ENCODE measurements at places on chromosomes 12 and 14. TPM values are rescaled to one million over a fixed set of nuclear protein-coding genes. Genes with fewer than 3 reads are reported as not detected.
A peak's percentile ranks its signal among the peaks of the same experiment; 100 is the strongest.

DNA sequence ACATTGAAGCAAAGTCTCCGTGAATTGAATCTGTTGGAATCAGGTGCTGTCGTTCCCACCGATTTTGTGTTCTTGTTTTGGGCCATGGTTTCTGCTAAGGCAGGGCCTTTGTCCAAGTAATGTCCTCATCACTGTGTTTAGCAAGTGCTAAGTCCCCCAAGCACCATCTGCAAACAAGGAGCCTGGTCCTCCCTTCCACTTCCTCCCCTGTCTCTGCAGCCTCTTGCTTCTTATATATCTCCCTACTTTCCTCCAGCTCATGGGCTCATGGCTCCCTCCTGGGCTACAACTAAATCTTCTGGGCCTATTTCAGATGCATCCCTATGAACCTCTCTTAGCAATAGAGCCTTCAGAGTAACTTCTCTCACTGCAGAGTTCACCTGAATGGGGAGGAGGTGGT lies 25.8 kb upstream of the CMKLR1 start:
- no peaks in the 10 kb centered on the region for H3K4me1 ChIP-seq
- no peaks in the 10 kb centered on the region for H3K36me3 ChIP-seq
- no peak overlapping the region for H3K27ac ChIP-seq

- peak overlapping the region; percentile 96 for H3K27ac ChIP-seq
- no peaks in the 10 kb centered on the region for H3K36me3 ChIP-seq
- H3K4me1 ChIP-seq = peaks cover 64% of the 10 kb centered on the region
- H3K4me3 ChIP-seq = peak overlapping the region; percentile 78
- H3K27me3 ChIP-seq = no peaks in the 10 kb centered on the region
Measured at GRCh38 chr12:56221232-56221756, 428 bp downstream of the RNF41 start.

The NACA gene
- 1,477 TPM for total RNA-seq

The ACVR1B gene
- total RNA-seq = 14.1 TPM

The ARF6 gene
- 41.5 TPM for total RNA-seq

GRCh38 chr12:98817742-98818141 lies 172.7 kb downstream of the APAF1 start:
- H3K4me1 ChIP-seq = peaks cover 6% of the 10 kb centered on the region
- no peaks in the 10 kb centered on the region for H3K27me3 ChIP-seq
- no peak for DNase-seq

GRCh38 chr12:15662303-15662980 lies 126.7 kb downstream of the EPS8 start:
- no peak overlapping the region for H3K27ac ChIP-seq
- no peaks in the 10 kb centered on the region for H3K27me3 ChIP-seq
- peaks cover 13% of the 10 kb centered on the region for H3K36me3 ChIP-seq
- H3K4me1 ChIP-seq = no peaks in the 10 kb centered on the region
- DNase-seq = no peak
- H3K4me3 ChIP-seq = no peak overlapping the region

- no peaks in the 10 kb centered on the region for H3K36me3 ChIP-seq
- H3K4me1 ChIP-seq = peaks cover 6% of the 10 kb centered on the region
- DNase-seq = no peak
- no peaks in the 10 kb centered on the region for H3K27me3 ChIP-seq
- no peak overlapping the region for H3K27ac ChIP-seq
Measured at GRCh38 chr12:47878293-47878917, 26.4 kb downstream of the VDR start.

The EAPP gene
- total RNA-seq = 32.4 TPM

DNA sequence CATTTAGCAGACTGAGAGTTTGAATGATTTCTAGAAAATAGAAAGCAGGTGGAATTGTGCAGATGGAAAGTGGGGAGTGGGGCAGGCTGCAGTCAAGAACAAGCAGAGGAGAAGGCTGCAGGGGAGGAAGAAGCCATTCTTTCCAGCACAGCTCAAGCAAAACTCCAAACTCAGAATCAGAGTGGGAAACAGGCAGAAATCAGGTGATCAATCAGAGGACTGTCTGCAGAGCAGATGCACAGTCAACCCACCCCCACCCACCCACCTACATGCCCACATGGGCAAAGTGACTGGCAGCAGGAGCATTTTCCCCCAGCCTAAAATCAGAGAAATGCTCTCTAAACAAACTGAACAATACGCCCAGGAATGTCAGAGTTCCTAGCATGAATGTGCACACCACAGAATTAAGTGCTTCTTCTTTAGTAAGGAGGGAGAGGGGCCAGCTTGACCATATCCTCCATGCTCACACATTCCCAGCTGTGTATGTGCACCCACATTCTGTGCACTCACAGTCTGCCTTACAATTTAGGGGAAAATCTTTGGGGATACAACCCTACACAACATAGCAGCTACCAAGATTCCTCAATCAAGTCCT lies 194.1 kb upstream of the PLEKHA5 start:
- no peak overlapping the region for H3K27ac ChIP-seq
- no peaks in the 10 kb centered on the region for H3K27me3 ChIP-seq

DNA sequence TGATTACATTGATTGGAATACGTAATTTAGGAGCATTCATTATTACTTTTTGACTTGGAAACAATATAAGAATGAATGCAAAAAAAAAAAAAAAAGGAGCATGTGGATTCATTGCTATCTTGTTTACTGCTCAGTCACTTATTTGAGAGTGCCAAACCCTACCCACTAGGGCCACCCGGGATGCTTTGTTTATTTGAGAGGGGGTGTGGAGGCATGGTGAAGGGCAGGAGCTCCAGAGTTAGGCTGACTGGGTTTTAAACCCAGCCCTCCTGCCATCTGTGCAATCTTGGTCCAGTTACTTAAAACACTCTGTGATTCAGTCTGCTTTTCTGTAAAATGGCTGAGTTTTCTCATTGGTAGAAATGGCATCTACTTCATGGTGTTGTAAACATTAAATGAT lies 195.2 kb downstream of the RAD51B start:
- H3K27me3 ChIP-seq = no peaks in the 10 kb centered on the region
- no peaks in the 10 kb centered on the region for H3K36me3 ChIP-seq
- H3K27ac ChIP-seq = peak overlapping the region; percentile 74

The CLEC4E gene
- total RNA-seq = 5.1 TPM

The OR6C68 gene
- total RNA-seq = not detected

The NUAK1 gene
- total RNA-seq = 19.8 TPM

- peaks cover 23% of the 10 kb centered on the region for H3K36me3 ChIP-seq
- no peaks in the 10 kb centered on the region for H3K27me3 ChIP-seq
- DNase-seq = no peak
- peaks cover 4% of the 10 kb centered on the region for H3K4me1 ChIP-seq
- no peak overlapping the region for H3K27ac ChIP-seq
Measured at GRCh38 chr14:49614196-49614595, 6.2 kb downstream of the RPL36AL start.

- no peak overlapping the region for H3K4me3 ChIP-seq
- H3K27me3 ChIP-seq = peaks cover 4% of the 10 kb centered on the region
- DNase-seq = no peak
- H3K36me3 ChIP-seq = no peaks in the 10 kb centered on the region
- H3K27ac ChIP-seq = no peak overlapping the region
Measured at GRCh38 chr12:114780746-114781399, 96.9 kb upstream of the TBX3 start.

- H3K4me1 ChIP-seq = peaks cover 6% of the 10 kb centered on the region
- H3K27me3 ChIP-seq = no peaks in the 10 kb centered on the region
- H3K27ac ChIP-seq = no peak overlapping the region
- H3K4me3 ChIP-seq = no peak overlapping the region
- H3K36me3 ChIP-seq = peaks cover 9% of the 10 kb centered on the region
Measured at GRCh38 chr12:59736786-59737185, 141.0 kb downstream of the SLC16A7 start.

The TSPAN8 gene
- total RNA-seq = 0.29 TPM

The GALNT6 gene
- 5.8 TPM for total RNA-seq

DNA sequence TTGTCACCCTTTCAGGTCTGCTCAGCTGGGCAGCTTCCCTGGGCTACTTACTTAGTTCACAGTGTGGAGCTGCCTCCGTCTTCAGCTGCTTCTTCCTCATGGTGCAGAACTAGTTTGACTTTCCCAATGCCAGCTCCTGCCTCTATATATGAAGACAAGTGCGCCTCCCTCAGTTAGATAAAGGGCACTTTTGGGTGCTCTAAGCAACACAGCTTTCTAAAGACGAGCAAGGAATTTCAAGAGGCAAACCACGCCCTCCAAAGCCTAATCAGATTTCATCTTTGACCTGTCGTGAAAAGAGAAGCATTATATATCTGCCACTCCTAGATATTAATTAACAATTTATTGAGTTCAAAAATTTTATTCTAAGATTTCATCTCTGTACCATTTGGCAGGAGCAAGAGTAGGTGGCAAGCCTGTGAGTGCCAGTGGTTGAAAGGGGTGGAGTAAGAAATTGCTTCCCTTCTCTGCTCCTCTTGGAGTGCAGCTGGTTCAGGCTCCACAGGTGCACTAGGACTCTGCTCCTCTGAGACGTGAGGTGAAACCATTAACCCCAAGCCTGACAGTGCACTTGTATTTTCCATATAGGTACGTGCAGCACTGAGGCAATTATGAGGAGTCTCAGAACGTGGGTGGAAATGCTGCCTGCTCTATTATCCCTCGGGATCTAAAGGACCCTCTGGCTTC lies 2.1 kb upstream of the SLC11A2 start:
- H3K4me3 ChIP-seq = no peak overlapping the region
- peaks cover 27% of the 10 kb centered on the region for H3K4me1 ChIP-seq
- DNase-seq = no peak
- H3K27ac ChIP-seq = no peak overlapping the region
- H3K36me3 ChIP-seq = no peaks in the 10 kb centered on the region
- H3K27me3 ChIP-seq = no peaks in the 10 kb centered on the region

The NR4A1 gene
- 88.1 TPM for total RNA-seq

DNA sequence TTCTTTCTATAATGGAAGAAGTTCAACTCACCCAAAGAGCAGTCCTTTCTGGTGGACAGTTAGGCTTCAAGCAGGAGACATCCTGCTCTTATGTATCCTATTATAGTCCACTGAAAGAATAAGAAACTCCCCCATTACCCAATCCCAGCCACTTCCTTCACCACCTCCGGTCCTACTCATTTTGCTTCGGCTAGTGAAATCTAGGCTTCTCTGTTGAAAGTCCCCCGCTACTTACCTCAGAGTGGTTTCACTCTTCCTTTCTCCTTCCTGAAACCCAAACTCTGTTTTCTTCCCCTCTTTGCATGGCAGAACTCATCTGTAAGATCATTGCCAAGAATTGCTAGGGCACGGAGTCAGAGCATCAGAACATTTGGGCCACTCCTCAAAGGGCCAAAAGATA lies at the start of gene GPR84:
GPR84 (minus strand) TSS at position 74 of the 400 bp plus-strand sequence. CDS start 635 bp downstream, outside the sequence.
- H3K4me3 ChIP-seq = no peak within 1 kb of the TSS
- no peak within 1 kb of the TSS for H3K27ac ChIP-seq
- peaks cover 28% of the 10 kb centered on the region for H3K4me1 ChIP-seq
- no peaks in the 10 kb centered on the region for H3K36me3 ChIP-seq
- no peaks in the 10 kb centered on the region for H3K27me3 ChIP-seq

DNA sequence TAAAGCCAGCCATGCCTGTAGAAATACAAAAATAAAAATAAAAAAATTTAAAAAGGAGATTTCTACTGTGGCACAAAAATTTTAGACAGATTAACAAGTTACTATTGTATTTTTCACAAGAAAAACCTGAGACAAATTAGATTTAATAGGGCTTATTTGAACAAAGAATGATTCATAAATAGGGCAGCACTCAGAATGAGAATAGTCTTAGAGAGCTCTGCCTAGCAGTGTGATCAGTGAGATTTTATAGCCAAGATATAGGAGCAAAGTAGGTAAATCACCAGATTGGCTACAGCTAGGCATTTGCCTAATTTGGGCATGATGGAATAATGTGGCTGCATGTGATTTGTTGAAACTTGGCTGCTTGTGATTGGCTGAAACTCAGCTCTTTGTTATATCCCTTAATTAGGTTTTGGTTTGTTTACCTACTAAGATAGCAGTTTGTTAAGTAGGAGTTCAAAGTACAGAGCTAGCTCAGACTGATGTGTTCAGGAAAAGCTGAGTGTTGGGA lies 279.7 kb upstream of the TMTC1 start:
- H3K27ac ChIP-seq = no peak overlapping the region
- DNase-seq = no peak
- no peaks in the 10 kb centered on the region for H3K36me3 ChIP-seq
- H3K4me1 ChIP-seq = no peaks in the 10 kb centered on the region

The ACAD10 gene
- total RNA-seq = 18.7 TPM

- no peaks in the 10 kb centered on the region for H3K36me3 ChIP-seq
- H3K4me3 ChIP-seq = no peak overlapping the region
- no peaks in the 10 kb centered on the region for H3K27me3 ChIP-seq
- H3K4me1 ChIP-seq = no peaks in the 10 kb centered on the region
- DNase-seq = no peak
Measured at GRCh38 chr14:32534145-32534544, 205.0 kb downstream of the AKAP6 start.

DNA sequence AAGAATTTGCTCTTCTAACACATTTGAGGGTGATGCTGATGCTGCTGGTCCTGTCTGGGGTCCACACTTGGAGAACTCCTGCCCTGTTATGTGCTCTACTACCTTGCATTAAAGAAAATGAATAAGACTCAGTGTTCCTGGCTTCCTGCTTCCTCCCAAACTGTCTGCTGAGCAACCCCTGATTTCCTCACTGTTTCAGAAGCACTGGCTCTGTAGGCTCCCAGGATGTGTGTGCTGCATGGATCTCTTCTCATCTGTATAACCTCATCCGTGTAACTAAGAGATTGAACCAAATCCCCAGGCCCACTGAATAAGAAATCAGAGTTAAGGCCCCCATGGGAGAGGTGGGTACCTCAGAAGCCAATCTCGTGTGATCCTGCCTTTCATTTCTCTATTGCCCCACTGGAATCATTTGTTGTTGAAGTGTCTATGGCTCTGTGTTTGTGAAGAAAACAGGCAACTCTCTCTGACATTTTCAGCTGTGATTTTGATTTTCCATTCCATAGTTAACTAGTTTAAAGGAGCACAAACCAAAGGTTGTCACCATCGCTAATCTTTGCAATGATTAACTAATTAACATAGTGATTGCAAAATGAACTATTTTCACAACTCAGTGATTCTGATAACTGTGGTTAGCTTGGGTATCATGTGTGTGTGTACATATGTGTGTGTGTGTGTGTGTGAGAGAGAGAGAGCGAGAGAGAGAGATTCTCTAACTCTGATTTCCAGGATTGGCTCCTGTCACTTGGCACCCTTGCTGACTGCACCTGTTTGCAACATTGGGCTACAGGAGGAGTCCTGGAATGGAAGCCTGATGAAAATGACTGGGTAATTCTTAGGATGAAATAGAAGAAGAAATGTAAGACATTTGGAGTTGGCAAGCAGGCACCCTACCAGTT lies 196.2 kb downstream of the SLC38A4 start:
- H3K36me3 ChIP-seq = no peaks in the 10 kb centered on the region
- DNase-seq = no peak
- no peaks in the 10 kb centered on the region for H3K27me3 ChIP-seq
- H3K4me3 ChIP-seq = no peak overlapping the region
- peaks cover 8% of the 10 kb centered on the region for H3K4me1 ChIP-seq

DNA sequence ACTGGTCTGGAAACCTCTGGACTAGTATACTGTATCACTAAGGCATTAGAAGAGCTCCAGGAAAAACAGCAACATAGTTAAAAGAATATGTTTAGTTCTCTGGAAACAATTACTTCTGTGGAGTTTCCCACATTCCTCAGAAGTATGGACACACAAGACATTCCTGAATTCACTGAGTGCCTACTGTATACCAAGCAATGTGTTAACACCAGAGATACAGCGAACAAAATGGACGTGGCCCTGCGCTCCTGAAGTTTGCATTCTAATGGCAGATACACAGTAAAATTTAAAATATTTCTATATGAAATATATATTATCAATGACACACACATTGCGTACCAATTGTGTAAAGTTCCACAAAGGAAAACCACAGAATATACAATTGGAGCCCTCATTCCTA lies 1.1 kb downstream of the ANGEL1 start:
- peaks cover 28% of the 10 kb centered on the region for H3K36me3 ChIP-seq
- H3K4me1 ChIP-seq = peaks cover 31% of the 10 kb centered on the region
- no peaks in the 10 kb centered on the region for H3K27me3 ChIP-seq
- no peak for DNase-seq
- H3K27ac ChIP-seq = peak overlapping the region; percentile 90
- H3K4me3 ChIP-seq = peak overlapping the region; percentile 89

GRCh38 chr12:104691721-104692556 lies 235.2 kb downstream of the CHST11 start:
- H3K27me3 ChIP-seq = no peaks in the 10 kb centered on the region
- no peak overlapping the region for H3K27ac ChIP-seq
- no peaks in the 10 kb centered on the region for H3K36me3 ChIP-seq
- no peak overlapping the region for H3K4me3 ChIP-seq
- no peak for DNase-seq
